ENCODE measurements at places on chromosomes 2 and 18.

- DNase-seq, result no peak
These were observed 60.6 kb downstream of the PTPN4 start for GRCh38 chr2:119820275-119820674.

- no peak for DNase-seq
These were observed 15.4 kb upstream of the SLC9A2 start for GRCh38 chr2:102603904-102604303.

DNA sequence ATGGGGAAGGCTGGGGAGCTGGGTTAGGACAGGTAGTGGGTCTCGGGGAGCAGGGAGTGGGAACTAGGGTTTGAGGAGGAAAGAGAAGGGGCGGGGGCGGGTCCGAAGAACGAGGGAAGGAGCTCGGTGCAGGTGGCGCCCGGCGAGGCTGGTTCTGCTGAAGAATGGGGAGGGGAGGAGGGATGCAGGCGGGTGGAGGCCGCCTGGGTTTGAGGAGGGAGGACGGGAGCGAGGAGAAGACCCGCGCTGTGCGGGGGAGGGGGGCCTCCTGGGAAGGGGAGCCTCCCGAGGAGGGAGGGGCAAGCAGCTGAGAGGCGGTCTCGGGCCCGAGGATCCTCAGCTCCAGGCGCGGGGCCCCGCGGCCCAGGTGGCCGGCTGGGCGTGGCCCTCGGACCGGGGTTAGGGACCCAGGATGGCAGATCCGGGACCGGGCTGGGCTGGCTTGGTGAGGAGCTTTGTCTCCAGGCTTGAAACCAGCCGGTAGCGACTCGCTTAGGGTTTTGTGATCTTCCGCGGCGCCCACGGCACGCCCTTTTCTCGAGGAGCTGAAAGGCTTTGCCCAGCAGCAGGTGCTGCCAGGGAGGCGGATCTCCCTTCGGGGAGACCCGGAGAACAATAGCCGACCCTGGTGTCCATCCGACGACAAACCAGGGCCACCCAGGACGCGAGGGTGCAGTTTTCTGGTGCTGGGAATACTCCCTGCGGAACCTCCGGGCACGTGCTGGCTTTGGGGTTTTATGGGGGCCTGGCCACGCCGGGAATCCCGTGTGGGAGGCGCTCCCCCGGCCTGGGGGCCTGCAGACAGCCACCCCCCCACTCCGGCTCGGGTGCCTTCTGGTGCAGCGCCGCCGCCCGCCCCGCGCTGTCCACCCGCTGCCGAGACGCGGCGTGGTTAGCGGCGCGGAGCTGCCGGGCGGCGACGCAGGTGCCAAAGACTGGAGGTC is 1.4 kb downstream of the DPYSL5 start:
- no peak for DNase-seq

DNA sequence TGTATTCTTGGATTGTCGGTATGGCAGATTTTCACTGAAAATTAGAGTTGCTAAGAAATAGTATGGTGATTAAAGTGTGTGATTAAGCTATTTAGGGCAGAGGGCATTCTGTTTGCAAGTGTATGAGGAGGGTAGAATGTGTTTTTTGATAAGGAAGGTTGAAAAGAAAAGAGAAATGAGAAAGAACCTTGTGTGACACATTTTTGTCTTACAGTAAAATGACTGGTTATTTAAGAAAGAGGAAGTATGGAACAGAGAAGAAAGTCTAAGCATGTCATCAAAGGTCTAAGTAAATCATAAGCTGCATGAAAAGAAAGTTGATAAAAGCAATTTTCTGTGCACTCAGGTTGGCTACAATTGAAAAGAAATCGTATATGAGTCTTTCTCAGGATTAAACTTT is 5.2 kb upstream of the RSAD2 start:
- DNase-seq, result no peak

DNA sequence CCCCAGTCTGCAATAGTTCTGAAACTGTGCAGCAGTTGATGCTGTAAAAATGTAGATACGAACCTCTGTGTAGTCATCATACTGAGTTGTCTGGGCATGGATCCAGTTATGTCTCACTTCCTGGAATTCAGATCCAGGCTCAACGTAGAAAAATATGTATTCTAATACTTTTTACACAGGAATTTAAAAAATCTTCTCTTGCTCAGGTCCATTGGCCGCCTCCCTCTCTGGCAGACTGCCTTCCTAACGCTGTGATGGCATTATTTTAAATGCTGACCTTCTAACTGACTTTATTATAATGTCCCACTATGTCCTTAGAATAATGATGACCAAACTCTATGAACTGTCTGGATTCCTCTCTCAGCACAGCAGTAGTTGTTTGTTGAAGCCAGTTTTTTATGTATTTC is 119.6 kb downstream of the FEZ2 start:
- no peak for DNase-seq

DNA sequence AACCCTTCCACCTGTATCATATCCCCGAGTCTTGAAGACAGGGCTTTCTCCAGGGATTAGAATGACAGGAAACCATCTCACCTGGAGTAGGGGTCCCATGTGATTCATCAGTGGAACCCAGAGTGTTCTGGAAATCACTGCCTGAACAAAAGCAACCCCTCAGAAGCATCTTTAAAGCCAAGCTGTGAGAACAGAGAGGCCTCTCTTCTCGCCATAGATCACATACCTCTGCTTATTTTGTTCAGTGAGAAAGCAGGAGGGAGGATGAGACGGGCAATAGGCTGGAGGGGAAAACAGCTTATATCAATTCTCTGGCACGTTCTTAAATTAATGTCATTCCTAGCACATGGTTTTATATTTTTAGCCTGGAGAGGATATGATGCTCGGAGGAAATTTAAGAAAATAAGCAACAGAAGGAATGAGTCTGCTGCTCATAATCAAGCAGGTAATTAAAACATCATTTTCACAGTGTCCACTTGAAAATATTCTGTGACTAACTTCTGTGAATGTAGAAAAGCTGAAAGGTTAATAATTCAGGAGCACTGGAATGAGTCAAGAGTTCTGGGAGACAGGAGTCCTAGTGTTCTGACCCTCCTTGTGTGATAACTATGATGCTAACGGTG is 213.6 kb upstream of the SP5 start:
- no peak for DNase-seq

GRCh38 chr2:222582928-222583327 is 73.0 kb downstream of the FARSB start:
- DNase-seq, result no peak

DNA sequence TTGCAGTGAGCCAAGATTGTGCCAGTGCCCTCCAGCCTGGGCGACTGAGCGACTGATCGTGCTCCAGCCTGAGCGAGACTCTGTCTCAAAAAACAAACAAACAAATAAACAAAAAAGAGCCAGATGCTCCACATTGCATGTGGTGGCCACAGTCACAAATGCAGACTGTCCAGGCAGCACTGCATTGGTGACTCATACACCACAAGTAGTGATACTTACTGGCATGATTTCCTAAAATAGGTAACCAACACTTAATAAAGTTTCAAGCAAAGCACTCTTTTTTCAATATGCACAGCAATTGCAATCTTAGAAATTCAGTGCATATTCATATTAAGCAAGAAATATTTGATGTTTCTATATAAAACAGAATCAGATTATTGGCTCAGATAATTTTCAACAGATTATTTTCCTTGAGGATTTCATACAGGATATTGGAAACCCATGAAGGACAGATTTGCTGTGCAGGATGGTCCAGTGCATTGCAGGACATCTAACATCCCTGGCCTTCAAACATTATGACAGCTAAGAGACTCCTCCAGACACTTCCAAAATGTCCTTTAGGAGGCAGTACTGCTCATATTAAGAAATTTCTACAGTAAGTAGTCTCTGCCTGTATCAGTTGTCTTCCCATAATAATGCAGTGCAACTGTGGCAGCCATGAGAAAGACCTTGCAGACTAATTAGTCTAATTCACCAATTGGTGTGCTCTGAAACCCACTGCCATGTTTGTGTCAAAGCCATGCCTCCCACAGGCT is 10.5 kb upstream of the SLC1A4 start:
- no peak for DNase-seq

- DNase-seq, result no peak
These were observed 309.1 kb upstream of the COL3A1 start for GRCh38 chr2:188664951-188665595.

GRCh38 chr2:127012215-127012614 is 94.7 kb downstream of the BIN1 start:
- DNase-seq, result no peak

- DNase-seq, result no peak
These were observed 10.9 kb downstream of the FBXO48 start for GRCh38 chr2:68456198-68456597.

GRCh38 chr18:49819823-49820671 is 6.7 kb upstream of the ACAA2 start:
- no peak for DNase-seq

DNA sequence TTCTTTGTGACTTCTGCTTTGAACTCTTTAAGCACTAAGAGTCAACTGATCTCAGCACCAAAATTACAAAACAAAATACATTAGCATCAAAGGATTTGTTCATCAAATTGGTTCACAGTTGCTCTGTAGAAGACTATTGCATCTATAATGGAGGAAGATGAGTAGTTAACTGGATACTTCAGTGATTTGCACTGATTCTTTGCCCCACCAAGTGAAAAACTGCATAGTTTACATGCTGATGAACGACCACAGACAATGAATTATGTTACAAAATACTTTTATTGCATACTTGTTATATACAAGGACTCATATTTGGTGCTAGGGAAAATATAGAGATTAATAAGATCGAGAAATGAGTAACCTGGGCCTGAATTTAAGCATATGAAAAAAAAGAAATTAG is 107.2 kb downstream of the SCG2 start:
- no peak for DNase-seq

DNA sequence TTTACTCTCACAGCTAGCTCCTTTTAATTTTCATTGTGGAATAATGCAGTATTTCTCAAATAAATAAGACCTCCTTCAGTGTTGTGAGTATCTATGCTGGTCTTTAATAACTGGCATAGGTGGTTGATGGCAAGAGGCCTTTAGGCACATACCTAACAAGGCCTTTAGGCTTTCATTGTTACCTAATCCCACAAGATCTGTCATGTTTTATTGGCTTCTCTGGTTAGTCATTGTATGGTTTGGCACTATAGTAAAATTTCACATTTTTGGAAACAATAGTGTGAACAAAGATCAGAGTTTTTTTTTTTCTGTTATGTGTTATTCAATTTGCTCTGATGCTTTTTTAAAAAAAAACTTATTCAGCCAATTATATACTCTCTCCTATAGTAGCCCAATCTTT is 89.8 kb upstream of the NEUROD1 start:
- no peak for DNase-seq
